ENCODE measurements at places on chromosomes 1 and 21.

DNA sequence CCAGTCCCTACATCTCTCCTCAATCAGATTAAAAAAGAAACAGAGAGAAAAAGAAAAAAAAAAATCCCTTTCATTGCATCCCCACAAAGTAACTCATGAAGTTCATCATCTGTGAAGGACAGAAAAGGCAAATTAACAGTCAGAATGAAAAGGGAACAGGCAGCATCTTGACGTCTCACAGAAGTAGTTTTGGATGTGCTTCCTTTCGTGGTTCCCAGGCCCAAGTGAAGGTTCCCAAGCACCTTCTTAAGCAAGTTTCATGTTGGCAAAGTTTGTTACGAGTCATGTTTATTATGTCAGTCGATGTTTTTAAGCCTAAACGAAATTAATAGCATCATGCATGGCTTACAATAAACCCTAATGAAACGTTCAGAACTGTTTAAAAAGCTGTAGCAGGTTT is 475.2 kb downstream of the SETD4 start:
- DNase-seq = no peak

DNA sequence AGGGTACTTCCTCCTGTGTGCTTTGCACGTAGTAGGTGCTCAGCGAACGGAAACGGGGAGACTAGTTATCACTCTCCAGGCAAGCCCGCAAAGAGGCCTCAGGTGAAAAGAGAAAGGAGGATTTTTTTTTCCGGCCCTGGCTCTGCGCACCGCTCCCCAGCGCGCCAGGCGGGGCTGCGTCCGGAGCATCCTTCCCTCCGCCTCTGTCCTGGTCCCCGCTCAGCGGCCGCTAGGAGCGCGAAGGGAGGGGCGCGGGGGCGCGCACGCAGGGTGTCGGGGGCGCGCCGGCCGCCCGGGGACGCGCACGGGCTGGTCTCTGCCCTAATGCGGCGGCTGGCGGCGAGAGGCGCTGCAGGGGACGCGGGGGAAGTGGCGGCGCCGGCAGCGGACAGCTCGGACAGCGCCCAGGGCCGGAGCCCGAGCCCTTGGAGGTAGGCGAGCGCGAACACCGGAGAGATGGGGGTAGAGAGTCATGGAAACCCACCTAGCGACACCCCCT is 42.3 kb upstream of the NFASC start:
- no peak for DNase-seq

DNA sequence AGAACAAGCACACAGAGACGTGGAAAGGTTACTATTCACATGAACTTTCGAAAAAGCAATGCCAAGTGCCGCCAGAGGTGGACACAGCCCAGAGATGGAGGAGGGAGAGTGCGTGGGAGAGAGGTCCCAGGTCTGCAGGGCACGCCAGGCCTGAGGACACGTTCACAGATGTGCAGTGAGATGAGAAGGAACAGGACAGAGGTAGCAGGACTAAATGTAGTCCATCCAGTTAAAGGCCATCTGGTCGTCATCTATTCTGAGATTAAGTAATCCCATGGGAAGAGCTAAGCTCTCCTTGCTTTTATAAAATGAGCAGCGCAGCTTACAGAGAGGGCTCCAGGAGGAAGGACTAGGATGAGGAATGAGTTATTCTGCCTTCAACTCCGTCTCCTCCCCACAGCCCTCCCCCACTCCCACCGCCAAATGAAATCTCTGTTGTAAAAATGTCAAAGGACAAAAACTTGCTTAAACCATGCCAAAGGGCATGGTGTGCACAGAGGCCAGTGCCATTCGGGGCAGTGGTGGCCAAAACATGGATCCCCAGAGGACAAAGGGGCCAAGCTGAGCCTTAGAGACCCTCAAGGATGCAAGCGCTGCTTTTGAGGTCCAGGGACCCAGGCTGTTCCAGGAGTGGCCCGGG is 85.4 kb upstream of the SLC25A33 start:
- DNase-seq = no peak

- no peak for DNase-seq
These were observed 512.5 kb upstream of the LRRC7 start for GRCh38 chr1:69055194-69055593.

GRCh38 chr1:180175291-180175690 is 20.6 kb downstream of the QSOX1 start:
- DNase-seq = no peak

All from stimulated activated naive CD4-positive, alpha-beta T cell (primary cell).